ENCODE measurements at places on chromosomes 2 and 18.

- no peak overlapping the region for H3K4me3 ChIP-seq
- H3K27me3 ChIP-seq: no peaks in the 10 kb centered on the region
Observed at GRCh38 chr2:61354543-61355197, 116.2 kb downstream of the USP34 start.

GRCh38 chr2:106161938-106162820 is 31.9 kb downstream of the UXS1 start:
- H3K27ac ChIP-seq: no peak overlapping the region
- H3K27me3 ChIP-seq: no peaks in the 10 kb centered on the region
- no peaks in the 10 kb centered on the region for H3K36me3 ChIP-seq
- H3K4me3 ChIP-seq: no peak overlapping the region
- no peak for DNase-seq

DNA sequence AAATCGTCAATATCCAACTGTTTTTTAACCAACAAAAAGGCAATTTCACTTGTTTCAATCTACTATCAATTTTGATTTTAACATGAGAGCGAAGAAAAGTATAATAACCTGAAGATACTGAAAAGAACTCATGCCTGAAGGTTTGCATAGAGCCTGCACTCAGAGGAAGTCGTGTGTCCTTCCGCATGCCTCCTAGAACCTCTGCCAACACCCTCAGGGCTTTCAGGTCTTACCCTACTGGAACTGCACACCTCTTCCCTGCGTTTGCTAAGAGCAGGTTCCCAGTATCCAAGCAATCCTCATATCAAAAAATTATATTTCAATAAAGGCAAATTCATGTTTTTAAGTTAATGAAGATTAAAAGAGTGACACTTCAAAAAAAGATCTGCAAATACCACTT is 74.7 kb downstream of the PIAS2 start:
- no peak overlapping the region for H3K27ac ChIP-seq
- DNase-seq: no peak
- no peak overlapping the region for H3K4me3 ChIP-seq
- H3K36me3 ChIP-seq: no peaks in the 10 kb centered on the region
- H3K4me1 ChIP-seq: no peaks in the 10 kb centered on the region

DNA sequence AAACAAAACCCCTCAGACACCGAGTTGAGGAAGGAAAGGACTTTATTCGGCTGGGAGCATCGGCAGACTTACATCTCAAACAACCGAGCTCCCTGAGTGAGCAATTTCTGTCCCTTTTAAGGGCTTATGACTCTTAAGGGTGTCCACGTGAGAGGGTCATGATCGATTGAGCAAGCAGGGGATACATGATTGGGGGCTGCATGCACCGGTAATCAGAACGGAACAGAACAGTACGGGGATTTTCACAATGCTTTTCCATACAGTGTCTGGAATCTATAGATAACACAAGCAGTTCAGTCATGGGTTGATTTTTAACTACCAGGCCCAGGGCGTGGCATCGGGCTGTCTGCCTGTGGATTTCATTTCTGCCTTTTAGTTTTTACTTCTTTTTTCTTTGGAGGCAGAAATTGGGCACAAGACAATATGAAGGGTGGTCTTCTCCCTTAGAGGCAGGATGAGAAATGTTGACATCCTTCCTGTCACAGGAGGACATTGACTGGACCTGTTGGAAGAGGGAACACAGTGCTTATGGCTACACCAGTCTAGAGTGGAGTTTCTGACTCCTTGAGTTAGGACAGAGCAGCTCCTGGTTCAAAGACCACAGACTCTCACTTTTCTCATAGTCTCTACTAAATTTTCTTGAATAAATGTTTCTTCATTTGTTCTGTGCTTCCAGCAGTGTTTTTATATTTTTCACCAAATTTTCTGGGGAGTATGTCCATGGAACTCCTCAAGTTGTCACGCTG is 35.8 kb downstream of the SPOPL start:
- no peak for DNase-seq
- H3K27ac ChIP-seq: no peak overlapping the region
- H3K36me3 ChIP-seq: no peaks in the 10 kb centered on the region
- no peak overlapping the region for H3K4me3 ChIP-seq

DNA sequence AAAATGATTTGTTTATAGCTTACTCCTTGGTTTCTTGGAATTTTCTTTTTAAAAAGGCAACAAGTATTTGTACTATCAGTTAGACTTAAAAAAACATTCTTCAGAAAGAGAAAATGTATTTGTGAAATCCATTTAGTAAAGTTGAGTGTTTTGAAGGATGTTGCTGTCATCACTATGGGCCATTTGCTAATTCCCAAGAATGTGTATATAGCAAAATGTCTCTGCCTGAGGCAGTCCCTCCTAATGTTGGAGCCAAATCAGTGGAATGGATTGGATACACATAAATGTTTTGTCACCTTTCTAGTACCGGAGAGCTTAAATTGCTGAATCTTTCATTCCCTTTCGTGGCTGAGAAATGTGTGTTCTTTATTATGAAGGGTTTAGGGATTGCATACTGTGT is 890.2 kb upstream of the ZEB2 start:
- no peaks in the 10 kb centered on the region for H3K4me1 ChIP-seq
- no peak for DNase-seq
- H3K4me3 ChIP-seq: no peak overlapping the region
- H3K36me3 ChIP-seq: no peaks in the 10 kb centered on the region
- H3K27ac ChIP-seq: no peak overlapping the region
- H3K27me3 ChIP-seq: no peaks in the 10 kb centered on the region

DNA sequence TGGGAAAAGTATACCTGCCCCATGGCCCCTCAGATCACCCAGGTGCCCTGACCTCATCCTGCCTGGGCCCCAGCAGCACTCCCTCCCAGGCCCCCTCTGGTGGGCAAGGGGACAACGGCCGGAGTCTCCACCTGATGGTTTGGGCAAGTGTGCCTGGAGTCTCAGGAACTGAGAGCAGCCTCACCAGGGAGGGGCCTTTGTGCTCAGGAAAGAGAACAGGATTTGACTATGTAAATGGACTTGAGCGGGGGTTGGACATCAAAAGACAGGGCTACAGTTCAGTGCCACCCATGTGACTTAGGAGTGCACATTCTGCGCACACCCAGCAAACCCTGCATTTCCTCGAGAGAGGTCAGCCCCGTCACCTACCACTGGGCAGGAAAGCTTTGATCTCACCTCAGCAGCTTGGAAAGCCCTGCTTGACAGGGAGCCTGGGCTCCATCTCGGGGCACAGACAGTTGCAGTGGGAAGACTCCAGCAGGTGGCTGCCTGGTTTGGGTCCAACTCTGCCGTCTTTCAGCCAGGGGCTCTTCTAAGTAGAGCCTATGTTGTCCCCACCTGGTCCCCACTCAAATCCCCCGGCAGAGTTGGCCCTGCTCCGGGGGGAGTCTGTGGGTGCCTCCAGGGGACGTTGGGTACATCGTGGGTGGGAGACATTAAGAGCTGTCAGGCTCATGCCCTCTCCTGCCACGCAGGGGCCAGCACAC is 3.3 kb downstream of the INPP5D start:
- H3K27ac ChIP-seq: no peak overlapping the region
- no peaks in the 10 kb centered on the region for H3K27me3 ChIP-seq
- H3K4me1 ChIP-seq: no peaks in the 10 kb centered on the region
- DNase-seq: no peak
- no peak overlapping the region for H3K4me3 ChIP-seq
- H3K36me3 ChIP-seq: no peaks in the 10 kb centered on the region

- H3K36me3 ChIP-seq: no peaks in the 10 kb centered on the region
- H3K4me1 ChIP-seq: peaks cover 9% of the 10 kb centered on the region
- H3K27me3 ChIP-seq: no peaks in the 10 kb centered on the region
- H3K27ac ChIP-seq: no peak overlapping the region
- no peak overlapping the region for H3K4me3 ChIP-seq
Observed at GRCh38 chr2:62415518-62415917, 90.5 kb downstream of the TMEM17 start.

All from thyroid gland (tissue), 4 donors.